ENCODE measurements at places on chromosomes 6 and 20.

GRCh38 chr6:168782187-168782751 lies 341.3 kb downstream of the SMOC2 start:
- no peak for DNase-seq

- DNase-seq, result peak; percentile 76
Measured at GRCh38 chr6:137415127-137415833, 78.9 kb downstream of the OLIG3 start.

GRCh38 chr6:129031051-129031599 lies 148.2 kb downstream of the LAMA2 start:
- no peak for DNase-seq

- no peak for DNase-seq
Measured at GRCh38 chr6:110332281-110332680, 25.9 kb downstream of the METTL24 start.

DNA sequence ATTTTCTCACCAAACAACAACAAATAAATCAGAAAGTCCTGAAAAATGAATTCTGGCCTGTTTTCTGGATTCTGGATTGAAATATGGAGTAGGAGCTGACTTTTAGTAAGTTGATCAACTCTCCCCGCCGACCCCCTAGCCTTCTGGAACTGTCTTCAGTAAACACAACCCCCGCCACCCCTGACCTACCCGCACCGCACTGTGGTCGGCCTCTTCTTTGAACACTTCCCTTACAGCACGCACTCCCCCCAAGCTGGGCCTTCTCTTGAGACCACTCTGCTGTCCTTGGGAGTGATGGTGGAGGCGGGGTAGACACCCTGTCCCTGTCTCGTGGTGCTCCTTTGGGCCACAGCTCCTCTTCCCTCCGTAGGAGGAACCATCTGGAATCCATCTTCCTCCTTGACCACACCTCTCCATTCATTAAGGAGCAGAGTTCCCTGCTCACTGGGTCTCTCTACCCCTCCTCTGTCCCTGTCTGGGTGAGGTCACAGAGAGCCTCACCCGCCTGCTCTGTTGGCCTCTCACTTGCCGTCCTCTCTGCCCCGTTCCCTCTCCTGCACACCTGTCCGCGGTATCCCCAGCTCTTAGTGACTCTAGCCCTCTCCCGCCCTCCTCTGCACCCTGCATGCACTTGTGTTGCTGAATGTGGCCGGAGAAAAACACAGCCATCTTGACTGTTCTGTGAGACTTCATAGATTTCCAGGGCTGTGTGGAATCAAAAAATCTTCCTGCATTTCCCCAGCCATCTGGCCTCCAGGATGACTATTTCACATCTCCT lies 19.1 kb downstream of the SYNJ2 start:
- no peak for DNase-seq

DNA sequence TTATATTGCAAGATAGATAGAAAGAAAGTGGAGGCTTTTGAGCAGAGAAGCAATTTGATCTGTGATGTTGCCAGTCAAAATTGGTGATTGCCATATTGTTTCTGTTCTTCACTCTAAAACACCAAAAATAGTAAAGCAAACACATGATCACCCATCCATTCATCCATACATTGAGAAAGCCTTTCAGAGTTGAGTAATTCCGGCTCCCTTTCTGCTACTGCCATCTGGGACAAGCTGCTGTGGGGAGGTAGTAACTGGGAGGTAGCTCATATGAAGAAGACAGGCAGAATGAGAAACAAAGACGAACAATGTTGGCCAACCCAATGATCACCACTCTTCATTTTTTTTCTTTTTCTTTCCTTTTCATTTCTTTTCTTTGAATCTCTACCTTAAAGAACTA lies 51.1 kb upstream of the HBS1L start:
- no peak for DNase-seq

- DNase-seq, result no peak
Measured at GRCh38 chr6:82568290-82568993, 204.8 kb downstream of the TPBG start.

GRCh38 chr20:32241807-32242206 lies 34.1 kb downstream of the POFUT1 start:
- no peak for DNase-seq

- DNase-seq, result no peak
Measured at GRCh38 chr6:119720160-119720559, 370.6 kb upstream of the MAN1A1 start.

DNA sequence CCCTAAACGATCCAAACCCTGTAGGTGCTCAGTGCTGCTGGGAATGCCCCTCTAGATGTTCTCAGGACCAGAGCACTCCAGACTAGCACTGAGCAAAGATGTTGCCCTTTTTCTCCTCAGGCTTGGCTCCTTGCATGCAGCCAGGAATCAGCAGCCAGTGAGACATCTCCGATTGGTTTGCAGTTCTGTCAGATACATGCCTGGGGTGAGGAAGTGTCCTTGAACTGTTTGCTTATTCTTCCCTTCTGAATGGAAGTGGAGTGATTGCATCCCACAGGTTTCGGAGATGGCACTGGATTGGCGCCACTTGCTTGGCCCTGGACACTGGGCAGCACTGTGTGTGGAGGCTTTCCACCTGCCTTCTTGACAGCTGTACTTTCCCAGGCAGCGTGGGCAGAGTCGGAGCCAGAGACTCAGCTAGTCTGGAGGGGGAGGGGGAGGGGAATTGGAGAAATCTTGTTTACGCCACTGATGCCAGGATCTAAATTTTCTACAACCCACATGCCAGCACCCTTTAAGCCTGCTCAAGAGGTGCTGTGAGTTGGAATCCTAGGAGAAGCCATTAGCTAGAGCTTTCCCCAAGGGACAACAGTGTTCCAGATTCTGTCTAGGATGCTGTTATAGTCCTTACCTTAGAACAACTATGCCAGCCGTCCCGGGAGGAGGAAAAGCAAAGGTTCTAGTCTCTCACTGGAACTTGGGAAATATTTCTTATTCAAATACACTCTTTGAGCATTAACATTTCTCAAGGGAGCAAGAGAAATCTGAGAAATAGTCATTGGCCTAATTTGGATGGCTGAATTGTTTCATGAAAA lies 49.2 kb upstream of the SASH1 start:
- no peak for DNase-seq

Measured in right lobe of liver (tissue), 6 donors.